ENCODE measurements at places on chromosomes 16 and 17.

- no peak for DNase-seq
These were observed 5.4 kb downstream of the LRRC75A start for GRCh38 chr17:16486373-16487250.

DNA sequence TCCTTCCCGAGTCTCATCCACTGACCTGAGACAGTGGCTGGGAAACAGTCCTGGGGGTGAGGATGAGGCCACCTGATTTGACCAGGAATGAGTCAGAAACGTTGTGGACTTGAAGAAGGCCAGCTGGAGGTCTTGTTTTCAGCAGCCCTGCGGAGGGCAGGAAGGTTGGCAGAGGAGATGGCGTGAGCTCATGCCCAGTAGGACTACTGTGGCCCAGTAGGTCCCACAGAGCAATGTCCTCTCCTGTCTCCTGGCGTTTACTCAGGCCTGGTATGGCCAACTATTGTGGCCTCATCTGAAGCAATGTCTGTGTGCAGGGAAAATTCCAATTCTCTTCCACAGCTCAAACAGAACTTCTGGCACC is 84.1 kb upstream of the DNAJA2 start:
- no peak for DNase-seq

GRCh38 chr17:79992649-79993389 is 42.9 kb downstream of the TBC1D16 start:
- DNase-seq: no peak

- DNase-seq: no peak
These were observed 48.0 kb upstream of the RBFOX3 start for GRCh38 chr17:79658811-79659207.

- DNase-seq: no peak
These were observed 69.4 kb upstream of the CA10 start for GRCh38 chr17:52227926-52228325.

All from amniotic stem cell (primary cell).